Stimulated activated CD4-positive, alpha-beta T cell treated with anti-CD3 and anti-CD28 coated beads, Interleukin-2, amount 100 ng/mL, for 4 hours (primary cell): ENCODE measurements at places on chromosomes 11 and 22.
A peak's percentile ranks its signal among the peaks of the same experiment; 100 is the strongest.

- DNase-seq, result no peak
Measured at GRCh38 chr11:17267576-17267975, 9.0 kb upstream of the NUCB2 start.

DNA sequence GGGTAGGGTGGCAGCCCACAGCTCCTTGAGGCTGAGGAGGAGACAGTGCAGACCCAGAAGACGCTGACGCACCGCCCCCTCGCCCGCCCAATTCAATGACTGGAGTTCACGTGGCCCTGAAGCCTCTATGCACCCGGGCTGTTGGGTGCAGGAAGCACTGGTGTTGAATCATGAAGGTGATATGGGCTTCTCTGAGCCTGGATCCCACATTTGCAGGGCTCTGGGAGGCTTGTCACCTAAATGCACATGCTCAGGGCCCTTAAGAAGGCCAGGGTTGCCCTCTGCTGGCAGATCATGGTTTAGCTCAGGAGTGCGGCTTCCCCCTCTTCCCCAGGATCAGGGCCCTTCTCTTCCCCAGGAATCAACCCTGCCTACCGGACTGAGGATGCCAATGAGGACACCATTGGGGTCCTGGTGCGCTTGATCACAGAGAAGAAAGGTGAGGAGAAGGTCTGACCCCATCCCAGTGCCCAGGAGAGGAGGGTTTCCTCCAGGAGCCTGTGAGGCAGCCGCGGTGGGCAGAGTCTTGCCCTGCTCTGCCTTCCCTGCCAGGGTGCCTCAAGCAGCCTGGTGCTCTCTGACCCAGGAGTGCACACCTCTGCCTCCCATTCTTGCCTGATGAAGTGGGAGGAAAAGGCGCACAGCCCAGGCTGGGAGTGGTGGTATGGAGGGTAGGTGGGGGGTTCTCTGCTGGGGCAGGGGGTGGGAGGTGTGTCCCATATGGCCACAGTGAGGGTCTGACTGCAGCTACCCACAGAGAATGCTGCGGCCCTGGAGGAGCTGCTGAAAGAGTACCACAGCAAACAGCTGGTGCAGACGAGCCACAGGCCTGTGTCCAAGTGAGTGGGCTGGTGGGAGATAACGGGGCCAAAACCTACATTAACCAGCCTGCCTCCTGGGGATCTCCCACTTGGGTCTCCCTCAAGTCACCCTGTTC, 17.5 kb downstream of the RELT start:
- DNase-seq, result peak; percentile 47

DNA sequence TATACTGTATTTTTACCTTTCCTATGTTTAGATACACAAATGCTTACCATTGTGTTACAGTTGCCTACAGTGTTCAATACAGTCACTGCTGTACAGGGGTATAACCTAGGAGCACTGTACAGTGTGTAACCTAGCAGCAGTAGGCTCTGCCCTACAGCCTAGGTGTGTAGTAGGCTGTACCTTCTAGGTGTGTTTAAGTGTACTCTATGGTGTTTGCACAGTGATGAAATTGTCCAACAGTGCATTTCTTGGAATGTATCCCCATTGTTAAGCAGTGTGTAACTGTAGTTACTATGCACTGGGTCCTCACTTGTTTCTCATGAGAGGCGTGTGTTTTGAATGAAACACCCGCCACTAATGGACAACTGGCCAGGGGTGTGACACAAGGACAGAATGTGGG, 269.0 kb downstream of the OPCML start:
- DNase-seq, result no peak

GRCh38 chr22:24489011-24489410, 6.1 kb upstream of the UPB1 start:
- DNase-seq, result no peak

- DNase-seq, result no peak
Measured at GRCh38 chr11:66070604-66071380, 720 bp downstream of the PACS1 start.

DNA sequence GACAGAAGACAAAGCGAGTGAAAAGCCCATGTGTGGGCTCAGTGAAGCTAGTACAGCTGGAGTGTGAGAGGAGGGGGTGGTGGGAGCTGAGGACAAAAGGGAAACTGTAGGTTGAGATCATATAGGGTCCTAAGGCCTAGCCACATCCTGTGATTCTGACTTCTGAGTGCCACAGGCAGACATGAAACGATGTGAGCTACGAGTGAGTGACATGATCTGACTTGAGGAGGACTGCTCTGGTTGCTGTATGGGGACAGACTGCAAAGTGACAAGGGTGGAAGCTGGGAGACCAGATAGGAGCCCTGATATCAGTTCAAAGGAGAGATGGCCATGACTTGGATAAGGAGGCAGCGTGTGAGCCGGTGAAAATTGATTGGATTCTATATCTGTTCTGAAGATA, 85.4 kb downstream of the MICAL2 start:
- DNase-seq, result peak; percentile 33

DNA sequence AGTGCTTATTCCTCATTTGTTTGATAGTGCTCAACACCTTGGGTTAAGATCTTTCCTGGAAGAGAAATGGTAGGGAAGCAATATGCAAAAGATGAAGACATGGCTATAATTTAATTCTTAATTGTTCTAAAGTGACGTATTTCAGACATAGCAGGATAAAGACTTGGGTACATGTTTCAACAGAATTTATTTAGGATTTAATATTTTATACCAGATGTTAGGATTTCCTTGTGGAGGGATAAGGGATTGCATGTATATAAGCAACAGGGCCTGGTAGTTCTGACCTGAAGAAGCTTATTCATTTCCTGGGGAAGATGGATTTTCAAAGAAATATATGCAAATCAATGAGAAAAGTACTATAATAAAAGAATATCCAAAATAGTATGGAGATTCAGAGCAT, 163.8 kb downstream of the FAT3 start:
- no peak for DNase-seq

DNA sequence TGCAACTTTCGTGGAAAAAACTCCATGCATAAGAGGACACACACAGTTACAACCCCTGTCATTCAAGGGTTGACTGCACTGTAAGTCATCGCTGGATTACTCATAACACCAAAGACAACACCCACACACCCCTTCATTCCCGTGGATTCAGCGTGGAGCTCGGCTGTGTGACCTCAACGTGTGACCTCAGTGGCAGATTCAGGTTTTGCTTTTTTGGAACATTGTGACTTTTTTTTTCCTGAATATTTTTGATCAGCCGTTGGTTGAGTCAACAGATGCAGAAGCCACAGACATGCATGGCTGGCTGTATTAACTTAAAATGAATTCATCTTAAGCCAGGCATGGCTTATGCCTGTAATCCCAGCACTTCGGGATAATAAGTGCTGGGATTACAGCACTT, 19.7 kb upstream of the MUC5AC start:
- DNase-seq, result no peak

GRCh38 chr22:44659140-44659539, 42.9 kb upstream of the PRR5 start:
- DNase-seq, result no peak

- no peak for DNase-seq
Measured at GRCh38 chr11:14583252-14584034, 60.2 kb upstream of the PDE3B start.

DNA sequence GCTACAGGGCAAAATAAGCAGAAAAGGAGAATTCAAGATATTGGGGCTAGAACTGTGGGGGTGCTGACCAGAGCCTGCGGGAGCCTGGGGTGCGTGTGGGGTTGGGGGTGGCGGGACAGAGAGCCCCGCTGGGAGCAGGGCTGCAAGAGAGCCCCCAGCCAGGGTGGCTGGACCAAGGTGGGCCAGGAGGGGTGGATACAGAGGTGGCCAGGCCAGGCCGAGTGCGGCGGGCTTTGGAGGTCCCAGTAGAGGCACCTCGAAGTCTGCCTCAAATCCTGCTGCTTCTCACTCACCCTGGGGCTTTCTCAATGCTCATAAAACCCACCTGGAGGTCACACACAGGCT, 16.9 kb upstream of the MUC5B start:
- DNase-seq, result no peak

DNA sequence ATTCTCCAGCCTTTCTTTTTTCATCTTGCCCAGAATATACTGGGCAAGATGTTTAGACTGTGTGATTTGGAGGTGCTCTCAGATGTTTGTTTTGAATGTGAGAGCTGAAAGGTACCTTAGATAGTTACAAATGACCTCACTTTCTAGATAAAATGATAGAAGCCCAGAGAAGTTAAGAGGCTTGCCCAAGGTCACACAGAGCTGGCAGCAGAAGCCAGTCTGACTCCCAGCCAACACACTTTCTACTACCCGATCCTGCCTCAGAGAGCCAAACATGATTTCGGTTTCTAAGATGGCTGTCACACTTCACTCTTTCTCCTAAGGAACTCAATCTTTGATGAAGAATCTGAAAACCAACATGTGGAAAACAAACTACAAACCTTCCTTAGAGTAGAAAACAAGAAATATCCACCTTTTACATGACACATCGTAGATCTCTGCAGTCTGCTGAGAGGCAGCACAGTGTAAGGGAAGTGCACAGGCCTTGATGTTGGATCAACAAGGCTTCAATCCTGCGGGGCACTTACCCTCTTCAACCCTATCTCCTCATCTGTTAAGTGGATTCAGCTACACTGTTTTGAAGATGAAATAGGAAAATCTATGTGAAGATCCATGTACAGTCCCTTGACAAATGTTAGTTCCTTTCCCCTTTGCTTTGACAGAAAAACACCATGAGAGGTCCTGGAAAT, 58.6 kb downstream of the SYTL2 start:
- DNase-seq, result no peak

DNA sequence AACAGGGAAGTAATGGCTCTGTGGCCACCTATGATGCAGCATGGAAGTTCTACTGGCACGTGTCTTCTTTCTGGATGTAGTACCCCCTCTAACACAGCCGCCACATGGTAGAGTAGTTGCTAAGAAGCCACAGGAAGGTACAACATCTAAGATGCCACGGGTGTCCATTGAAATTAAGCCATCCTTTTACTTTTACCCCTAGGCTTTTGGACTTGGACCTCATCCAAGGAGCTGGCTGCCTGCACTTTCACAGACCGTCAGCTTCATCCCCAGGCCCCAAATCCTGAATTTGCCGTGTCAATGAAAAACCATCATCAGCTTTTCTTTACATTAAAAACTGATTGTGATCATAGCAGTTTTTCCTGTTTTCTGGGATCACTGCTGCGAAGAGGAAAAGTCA, 102.4 kb downstream of the RPL27A start:
- DNase-seq, result no peak

DNA sequence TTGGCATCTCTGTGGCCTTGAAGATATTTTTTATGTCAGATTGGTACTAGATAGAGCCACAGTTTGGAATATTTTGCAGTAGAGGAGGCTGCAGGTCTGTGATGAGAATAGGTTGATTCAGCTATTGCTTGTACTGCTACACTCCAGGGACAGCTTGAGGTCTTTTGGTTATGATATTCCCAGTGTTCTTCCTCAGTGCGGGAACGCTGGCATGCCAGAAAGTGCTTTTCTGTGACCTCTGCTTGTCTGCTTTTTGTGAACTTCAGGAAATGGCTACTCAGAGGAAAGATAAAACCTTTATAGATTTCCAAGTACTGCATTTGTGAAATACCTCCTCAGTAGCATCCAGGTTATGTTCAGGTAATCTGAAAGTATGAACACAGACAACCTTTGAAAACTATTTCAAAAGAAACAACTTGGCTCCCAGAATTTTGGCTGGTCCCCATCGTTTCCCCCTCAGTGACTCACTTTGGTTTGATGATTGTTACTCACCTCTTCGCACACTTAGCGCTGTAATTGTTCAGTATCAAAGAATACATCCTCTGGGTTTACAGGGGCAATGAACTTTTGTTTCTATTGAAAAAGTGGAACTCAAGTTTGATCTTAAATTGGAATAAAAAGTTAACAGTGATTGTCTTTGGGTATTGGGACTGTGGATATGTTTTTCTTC, 191.4 kb downstream of the HIPK3 start:
- DNase-seq, result no peak

DNA sequence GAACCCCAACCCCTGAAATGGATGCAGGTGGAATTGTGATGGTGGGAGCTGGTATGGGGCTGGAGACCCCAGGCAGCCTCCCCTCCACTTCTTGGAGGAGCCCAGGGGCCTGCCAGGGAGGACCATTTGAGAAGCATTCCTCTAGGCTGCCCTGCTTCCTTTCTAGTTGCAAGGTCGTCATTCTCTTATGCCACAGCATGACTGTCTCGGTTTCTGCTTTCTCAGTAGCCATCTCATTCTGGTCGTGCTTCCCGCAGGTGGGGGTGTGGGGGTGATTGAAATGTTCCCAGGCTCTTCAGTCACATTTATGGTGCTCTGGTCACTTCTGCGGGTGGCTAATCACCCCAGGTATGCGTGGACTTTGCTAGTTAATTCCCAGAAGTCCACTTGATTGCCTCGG, 223.7 kb upstream of the TBCEL start:
- no peak for DNase-seq

- no peak for DNase-seq
Measured at GRCh38 chr11:121141066-121141465, 40.0 kb downstream of the TECTA start.

- DNase-seq, result no peak
Measured at GRCh38 chr11:94694309-94695060, 73.7 kb upstream of the AMOTL1 start.

- DNase-seq, result no peak
Measured at GRCh38 chr22:18968011-18968749, 32.1 kb upstream of the PRODH start.

DNA sequence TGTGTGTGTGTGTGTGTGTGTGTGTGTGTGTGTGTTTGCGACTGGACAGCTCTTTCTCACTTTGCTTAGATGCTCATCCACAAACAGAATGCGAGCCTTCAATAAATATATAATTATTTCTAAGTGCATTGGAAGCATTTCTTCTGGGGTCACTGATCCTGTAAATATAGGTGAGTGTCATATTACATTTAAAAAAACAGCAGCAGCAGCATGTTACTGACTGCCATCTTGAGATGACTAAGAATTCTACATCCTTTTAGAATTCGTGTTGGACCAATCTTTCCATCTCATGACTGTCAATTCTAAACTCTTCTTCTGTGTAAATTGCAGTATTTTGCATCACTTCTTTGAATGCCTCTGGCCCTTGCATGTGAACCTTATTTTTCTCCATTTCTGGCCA, 238.0 kb upstream of the DDI1 start:
- no peak for DNase-seq

- DNase-seq, result no peak
Measured at GRCh38 chr11:128404437-128404836, 182.9 kb downstream of the ETS1 start.

DNA sequence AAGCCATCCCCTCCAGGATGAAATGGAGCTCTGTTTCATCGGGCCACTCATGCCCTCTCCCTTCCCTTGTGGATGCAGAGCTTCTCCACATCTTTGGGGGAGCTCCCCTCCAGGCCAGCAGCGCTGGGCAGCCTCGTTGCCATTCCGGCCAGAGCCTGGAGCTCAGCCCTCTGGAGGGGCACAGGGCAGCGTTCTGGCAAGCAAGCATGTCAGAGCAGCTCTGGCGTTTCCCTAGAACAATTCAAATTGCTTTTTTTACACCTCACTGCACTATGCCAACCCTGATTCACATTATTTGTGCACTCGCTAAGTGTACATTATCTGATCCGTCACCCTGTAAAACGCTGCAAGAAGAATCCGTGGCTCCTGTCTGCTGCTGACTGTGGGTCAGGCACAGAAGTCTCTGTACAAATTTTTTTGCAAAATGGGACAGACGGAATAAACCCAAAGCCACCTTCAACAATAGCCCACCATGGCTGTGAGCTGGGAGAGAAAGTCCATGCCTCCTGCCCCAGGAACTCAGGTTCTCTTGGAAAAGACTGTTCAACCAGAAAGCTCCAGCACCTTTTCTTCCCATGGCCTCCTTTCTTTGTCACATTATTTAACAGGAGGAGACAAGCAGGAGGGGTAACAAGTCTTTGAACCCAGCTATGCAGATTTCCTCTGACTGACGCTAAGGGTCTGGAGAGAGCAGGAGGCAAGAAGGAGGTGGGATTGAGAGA, 139.5 kb upstream of the CADM1 start:
- DNase-seq, result no peak
